ENCODE measurements at places on chromosomes 3 and 15.

- DNase-seq, result no peak
Measured at GRCh38 chr15:25682340-25682739, 180.8 kb downstream of the ATP10A start.

DNA sequence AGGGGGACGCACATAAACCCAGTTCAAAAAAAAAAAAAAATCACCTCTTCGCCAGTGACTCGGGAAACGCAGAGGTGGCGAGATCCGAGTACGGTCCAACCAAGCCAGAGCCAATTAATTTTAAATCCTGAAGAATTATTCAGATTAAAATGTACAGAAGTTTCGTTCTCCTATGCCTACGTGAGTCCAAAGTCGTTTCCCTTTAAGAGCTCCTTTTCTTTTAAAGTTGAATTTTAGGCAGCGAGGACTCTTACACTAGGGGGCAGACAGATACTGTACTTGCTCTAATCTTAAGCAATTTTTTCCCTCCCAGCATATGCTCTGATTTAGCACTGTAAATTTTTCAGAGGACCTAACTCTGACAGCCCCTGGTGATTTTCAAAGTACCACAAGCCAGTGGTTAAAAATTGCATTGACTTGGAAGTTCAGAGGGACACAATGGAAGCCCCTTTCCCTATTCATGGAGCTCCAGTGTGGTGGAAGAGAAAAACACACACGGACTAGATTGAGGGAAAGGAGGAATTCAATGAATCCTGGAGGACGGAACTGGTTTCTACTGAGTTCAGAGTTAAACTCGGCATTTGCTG is 3.3 kb upstream of the NR2F2 start:
- DNase-seq, result peak; percentile 94

GRCh38 chr3:58691997-58692396 is 25.4 kb upstream of the FAM3D start:
- DNase-seq, result peak; percentile 61

GRCh38 chr3:72177075-72178050 is 392.4 kb upstream of the PROK2 start:
- DNase-seq, result peak; percentile 62
